T-helper 2 cell (primary cell): ENCODE measurements at places on chromosomes 2 and 18.

DNA sequence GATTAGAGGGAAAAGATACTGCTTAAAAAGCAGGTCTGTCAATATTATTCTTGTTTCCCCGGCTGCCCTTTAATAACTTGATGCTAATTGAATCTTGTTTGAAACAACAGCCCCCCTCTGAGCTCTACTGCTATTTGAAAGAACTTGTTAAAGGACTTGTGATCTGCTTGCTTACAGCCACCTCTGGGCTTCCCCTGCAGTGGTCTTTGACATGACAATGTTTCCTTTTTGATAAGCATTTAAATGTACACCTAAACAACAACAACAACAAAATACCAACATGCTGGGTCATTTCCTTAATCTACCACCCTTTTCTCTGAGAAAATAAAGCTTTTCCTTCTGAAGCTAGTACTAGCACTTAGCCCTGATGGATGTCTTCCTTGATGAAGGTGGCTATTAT is 3.9 kb downstream of the HOXD1 start:
- DNase-seq = no peak

DNA sequence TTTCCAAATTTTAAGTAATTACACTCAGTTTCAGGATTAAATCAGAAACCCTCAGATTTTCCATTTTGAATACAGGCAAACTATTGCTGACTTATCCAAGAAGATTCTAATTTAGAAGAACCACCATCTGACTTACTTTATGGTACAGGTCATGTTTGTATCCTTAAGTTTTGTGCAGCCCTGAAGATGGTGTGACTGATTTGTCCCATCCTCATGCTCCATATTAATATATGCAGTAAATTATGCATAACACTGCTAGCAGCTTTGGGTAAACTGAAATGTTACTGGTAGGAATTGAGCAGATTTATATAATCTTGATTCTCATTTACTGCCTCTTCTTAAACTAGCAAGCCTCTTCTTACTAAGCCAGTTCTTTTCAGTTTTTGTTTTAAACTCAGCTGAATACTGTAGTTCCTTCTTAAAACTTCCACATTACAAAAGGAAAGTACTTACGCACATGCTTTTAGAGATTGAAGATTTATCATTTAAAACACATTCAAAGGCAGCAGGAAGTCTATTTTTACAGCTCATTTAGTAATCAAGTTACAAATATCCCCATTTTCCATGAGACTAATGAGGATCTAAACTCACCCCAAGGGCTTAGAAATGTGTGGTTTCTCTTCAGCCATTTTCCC is 25.7 kb downstream of the MEX3C start:
- DNase-seq = no peak

DNA sequence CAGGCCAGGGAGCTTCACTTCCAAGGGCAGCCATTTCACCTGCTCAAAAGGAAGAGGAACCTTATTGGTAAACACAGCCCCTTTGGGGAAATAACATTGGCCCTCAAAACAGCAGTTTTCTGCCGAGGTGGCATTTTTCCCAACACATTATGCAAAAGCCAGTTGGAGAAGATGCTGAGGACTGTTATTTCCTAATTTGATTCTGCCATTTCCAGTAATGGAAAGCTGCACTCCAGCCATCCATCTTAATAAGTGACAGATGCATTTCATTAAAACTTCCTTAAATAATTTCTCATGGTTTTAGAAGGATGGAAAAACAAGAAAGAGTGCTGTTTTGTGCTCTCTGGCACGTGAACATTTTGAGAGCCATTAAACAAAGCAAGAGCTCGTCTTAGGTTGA is 55.9 kb upstream of the ALK start:
- DNase-seq = no peak

DNA sequence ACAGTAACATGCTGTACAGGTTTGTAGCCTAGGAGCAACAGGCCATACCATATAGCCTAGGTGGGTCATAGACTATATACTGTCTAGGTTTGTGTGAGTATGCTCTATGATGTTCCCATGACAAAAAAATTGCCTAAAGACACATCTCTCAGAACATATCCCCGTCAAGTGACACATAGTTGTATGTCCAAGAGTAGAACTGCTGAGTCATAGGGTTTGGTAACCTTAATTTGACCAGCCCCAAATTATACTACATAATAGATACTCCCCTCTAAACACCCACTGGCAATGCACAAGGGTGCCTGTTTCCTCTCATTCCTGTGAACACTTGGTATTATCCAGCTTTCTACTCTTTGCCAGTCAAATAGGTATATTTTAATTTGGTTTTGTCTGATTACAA is 161.6 kb downstream of the LCLAT1 start:
- no peak for DNase-seq
